Bronchus fibroblast of lung (primary cell): ENCODE measurements at places on chromosomes 1 and 21. TPM values are rescaled to one million over a fixed set of nuclear protein-coding genes. Genes with fewer than 3 reads are reported as not detected.

Gene EIF2D
- total RNA-seq = 49.4 and 52.3 TPM in 2 replicates

Gene PRMT6
- 18.8 and 19.3 TPM in 2 replicates for total RNA-seq

Gene RBM11
- 0.15 TPM in 1 of 2 replicates, not detected in the other for total RNA-seq

Gene ACKR1
- not detected in 2 replicates for total RNA-seq

Gene OR2AK2
- total RNA-seq = not detected in 2 replicates

Gene PRPF38B
- 8.9 and 9.9 TPM in 2 replicates for total RNA-seq

Gene LIN28A
- not detected in 2 replicates for total RNA-seq

Gene PTGS2
- 0.17 and 0.45 TPM in 2 replicates for total RNA-seq

Gene KIF2C
- 64.9 and 71.5 TPM in 2 replicates for total RNA-seq

Gene CD5L
- total RNA-seq = not detected in 2 replicates

Gene CACHD1
- 2.4 and 2.7 TPM in 2 replicates for total RNA-seq

Gene APCS
- not detected in 2 replicates for total RNA-seq

Gene TMEM269
- under 0.01 TPM in 1 of 2 replicates, not detected in the other for total RNA-seq

Gene FCAMR
- total RNA-seq = not detected in 2 replicates
